ENCODE measurements at places on chromosomes 2 and 18. TPM values are rescaled to one million over a fixed set of nuclear protein-coding genes. Genes with fewer than 3 reads are reported as not detected.

DNA sequence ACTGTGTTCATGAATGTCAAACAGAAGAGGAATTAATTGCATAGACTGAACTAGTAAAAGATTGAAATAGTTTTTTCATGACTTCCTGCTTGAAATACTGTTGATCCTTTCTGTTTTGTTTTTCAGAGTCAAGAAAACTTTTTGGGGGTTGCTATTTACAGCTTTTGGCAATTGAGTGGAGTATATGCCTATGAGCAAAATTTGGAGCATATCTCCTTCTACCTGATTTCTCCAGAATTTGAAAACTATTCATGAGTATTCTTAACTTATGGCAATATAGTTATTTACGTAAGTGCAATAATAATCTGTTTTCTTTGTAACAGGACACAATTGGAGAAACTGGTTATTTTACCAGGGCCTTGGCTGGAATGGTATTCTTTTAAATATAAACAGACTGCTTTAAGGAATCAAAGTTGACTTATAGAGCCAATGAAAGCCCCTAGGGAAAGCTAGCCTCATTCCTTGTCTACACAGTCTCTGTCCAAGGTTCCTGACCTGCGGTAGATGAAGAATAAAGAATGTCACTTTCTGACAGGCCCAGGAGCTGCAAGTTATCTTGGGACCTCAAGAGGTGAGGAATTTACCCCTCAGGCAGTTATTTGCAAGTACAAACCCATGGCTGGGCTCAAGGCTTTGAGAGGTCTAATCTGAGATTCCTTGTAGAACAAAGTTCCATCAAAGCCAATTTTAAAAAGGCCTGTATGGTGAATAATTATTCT lies 193.5 kb upstream of the NDUFV2 start:
- no peak for DNase-seq
- no peak overlapping the region for H3K4me3 ChIP-seq
- no peaks in the 10 kb centered on the region for H3K27me3 ChIP-seq
- no peaks in the 10 kb centered on the region for H3K36me3 ChIP-seq
- H3K4me1 ChIP-seq = no peaks in the 10 kb centered on the region

GRCh38 chr18:6010921-6011320 lies 115.6 kb upstream of the TMEM200C start:
- no peak overlapping the region for H3K27ac ChIP-seq
- no peaks in the 10 kb centered on the region for H3K27me3 ChIP-seq
- H3K4me3 ChIP-seq = no peak overlapping the region
- H3K36me3 ChIP-seq = no peaks in the 10 kb centered on the region

- H3K27me3 ChIP-seq = no peaks in the 10 kb centered on the region
- DNase-seq = no peak
- no peaks in the 10 kb centered on the region for H3K4me1 ChIP-seq
- no peak overlapping the region for H3K4me3 ChIP-seq
Observed at GRCh38 chr2:215361876-215362561, 50.2 kb downstream of the ATIC start.

GRCh38 chr2:43519643-43520221 lies 76.1 kb downstream of the THADA start:
- H3K4me1 ChIP-seq = peaks cover 27% of the 10 kb centered on the region
- peak overlapping the region; percentile 95 for H3K27ac ChIP-seq
- DNase-seq = peak; percentile 99
- no peaks in the 10 kb centered on the region for H3K36me3 ChIP-seq

DNA sequence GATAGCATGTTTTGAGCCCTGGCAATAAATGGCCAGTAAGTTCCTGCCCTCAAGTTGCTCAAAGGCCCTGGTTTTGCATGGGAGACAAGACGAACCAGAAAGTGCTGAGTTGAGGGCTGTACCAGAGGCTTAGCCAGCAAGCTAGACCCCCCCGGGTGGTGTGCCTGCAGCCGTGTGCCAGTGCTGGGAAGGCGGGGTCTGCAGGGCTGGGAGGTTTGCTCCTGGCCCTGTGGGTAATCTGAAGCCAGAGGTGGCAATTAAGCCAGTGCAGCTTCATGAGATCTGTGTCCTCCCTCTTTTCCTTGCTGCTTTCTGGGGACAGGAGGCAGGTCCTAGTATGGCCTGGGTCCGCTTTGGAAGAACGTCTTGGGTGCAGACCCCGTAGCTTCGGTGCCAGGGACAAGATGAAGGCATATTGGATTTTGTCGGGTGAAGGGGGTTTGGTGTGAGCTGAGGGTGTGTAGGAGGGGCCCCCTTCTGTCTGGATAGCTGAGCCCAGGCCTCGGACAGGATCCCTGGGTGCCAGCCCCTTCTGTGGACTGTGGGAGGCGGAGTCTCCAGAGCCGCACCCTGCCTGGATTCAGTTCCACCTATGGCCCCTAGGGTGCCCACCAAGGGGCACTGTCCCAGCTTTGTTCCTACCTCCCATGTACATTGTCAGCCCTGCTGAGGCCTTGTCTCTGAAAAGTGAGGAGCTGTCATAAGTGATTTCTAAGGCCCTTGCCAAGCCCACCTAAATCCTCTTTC lies 15.6 kb downstream of the ATOH8 start:
- H3K36me3 ChIP-seq = no peaks in the 10 kb centered on the region
- H3K27me3 ChIP-seq = no peaks in the 10 kb centered on the region
- no peak overlapping the region for H3K27ac ChIP-seq
- H3K4me3 ChIP-seq = no peak overlapping the region

DNA sequence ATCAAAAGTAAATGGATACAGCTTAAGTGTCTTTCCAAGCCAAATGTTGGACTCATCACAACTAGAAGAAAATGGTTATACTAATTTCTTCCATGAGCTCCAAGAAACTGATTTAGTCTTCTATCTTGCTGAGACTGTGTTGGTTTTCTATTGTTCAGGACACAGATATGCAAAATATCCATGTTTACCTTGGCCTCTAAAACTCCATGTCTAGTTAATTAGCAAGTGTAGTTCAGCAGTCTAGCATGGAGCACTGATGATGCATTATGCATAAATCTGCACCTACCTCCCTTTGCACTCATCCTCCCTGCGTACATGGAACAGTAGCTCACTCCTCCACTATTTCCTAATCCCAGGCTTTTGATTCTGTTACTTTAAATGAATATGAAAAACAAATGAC lies 731.4 kb upstream of the CHAC2 start:
- no peaks in the 10 kb centered on the region for H3K27me3 ChIP-seq
- no peaks in the 10 kb centered on the region for H3K36me3 ChIP-seq

C2orf78 gene
- not detected for total RNA-seq

DNA sequence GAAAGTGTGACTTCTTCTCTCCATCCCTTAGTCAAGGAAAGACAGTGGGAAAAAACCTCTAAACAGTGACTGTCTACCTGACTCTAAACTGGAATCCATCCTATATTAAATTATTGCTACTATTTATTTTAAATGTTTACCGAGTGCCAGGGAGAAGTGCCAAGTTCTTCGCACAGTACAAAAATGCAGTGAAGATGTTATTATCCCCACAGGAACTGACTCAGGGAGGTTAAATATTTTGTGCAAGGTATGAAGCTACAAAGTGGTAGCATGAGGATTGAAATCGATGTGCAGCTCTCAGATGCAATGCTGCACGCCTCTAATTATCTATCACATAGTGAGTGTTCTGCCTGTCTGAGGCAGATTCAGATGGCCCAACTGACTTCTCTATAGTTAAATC lies 91.1 kb downstream of the MEP1B start:
- no peak for DNase-seq
- no peaks in the 10 kb centered on the region for H3K36me3 ChIP-seq
- peaks cover 4% of the 10 kb centered on the region for H3K4me1 ChIP-seq
- no peak overlapping the region for H3K4me3 ChIP-seq

Measured in astrocyte (in vitro differentiated cells and primary cell).